ENCODE measurements at places on chromosomes 7 and 10.

DNA sequence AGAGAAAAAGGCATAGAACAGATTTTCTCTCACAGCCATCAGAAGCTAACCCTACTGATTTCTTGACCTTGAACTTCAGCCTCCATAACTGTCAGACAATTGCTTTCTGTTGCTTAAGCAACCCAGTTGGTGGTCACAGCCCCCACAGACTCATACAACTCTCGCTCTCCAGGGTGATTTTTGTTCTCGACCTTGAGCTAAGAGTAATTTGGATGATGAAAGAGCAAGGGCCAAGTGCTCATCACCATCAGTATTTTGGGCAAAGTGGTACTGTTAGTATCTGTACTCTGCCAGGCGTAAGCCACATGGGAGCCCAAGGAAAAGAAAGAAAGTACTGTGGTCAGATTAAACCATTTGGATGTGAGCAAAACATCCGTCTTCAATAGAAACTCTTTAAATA lies 81.9 kb downstream of the AOAH start:
- no peak for DNase-seq

- DNase-seq = no peak
These were observed 37.0 kb downstream of the KLF6 start for GRCh38 chr10:3747984-3748383.

GRCh38 chr7:143407287-143408251 lies 1.1 kb downstream of the EPHA1 start:
- no peak for DNase-seq

DNA sequence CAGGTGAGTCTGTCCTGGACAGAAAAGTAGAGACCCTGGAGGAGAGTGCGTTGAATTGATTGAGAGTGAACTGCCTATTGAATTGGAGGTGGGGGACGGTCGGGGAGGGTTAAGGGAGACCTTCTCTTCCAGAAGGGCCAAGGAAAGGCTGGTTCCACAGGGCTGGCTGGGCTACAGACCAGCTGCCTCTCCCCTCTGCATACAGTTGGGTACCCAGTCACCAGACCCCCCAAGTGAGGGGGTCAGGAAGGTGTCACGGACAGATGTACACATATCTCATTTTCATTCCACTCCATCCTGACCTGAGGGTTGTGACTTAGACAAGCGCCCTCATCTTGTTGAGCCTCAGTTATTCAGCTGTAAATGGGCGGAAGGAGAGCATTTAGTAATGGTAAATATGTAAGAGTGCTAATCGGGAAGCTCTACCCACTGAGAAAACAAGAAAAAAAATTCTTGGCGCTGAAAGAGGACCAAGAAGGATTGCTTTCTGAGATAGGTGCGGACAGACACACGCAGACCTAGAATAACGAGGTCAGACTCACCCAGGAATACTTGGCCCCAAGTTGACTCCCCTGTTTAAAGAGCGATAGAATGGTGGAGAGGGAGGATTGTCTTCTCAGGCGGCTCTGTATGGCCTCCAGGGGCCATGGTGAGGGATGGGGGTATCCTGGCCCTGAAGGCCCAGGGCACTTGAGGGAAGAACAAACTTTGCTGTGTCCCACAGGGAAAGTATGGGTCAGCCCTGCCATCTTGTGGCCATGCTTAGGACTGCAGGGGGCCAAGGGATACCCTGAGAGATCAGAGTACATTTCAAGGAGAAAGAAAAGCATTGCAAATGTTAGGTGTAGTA lies 7.2 kb upstream of the MBL2 start:
- DNase-seq = peak; percentile 40

- no peak for DNase-seq
These were observed 31.2 kb downstream of the ST7 start for GRCh38 chr7:116984511-116984910.

DNA sequence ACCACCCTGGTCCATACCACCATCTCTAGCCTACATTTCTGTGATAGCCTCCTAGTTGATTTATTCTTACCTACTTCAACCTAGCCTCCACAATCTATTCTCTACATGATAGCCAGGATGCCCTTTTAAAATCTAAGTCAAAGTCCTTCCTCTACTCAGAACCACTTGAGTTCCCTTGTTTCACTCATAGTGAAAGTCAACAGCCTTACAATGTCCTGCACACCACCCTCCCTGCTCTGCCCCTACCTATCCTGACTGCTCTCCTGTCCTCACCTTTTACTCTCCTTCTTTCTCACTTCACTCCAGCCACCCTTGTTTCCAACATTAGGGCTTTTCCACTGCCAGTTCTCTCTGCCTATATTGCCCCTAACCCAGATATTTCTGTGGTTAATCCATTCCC lies 146.7 kb downstream of the GRM3 start:
- DNase-seq = no peak

DNA sequence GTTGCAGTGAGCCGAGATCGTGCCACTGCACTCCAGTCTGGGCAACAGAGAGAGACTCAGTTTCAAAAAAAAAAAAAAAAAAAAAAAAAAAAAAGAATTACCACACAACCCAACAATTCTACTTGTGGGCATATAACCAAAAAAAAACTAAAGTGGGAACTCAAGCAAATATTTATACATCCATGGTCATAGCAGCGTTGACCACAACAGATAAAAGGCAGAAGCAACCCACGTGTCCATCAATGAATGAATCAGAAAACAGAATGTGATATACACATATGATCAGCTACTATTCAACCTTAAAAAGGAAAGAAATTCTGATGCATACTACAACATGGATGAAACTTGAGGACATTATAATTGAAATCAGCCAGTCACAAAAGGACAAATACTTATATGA lies 179.3 kb upstream of the NEBL start:
- DNase-seq = no peak

GRCh38 chr10:33160151-33160550 lies 174.3 kb downstream of the NRP1 start:
- DNase-seq = no peak

All from fibroblast of skin of left quadriceps (primary cell).